Posterior cingulate gyrus (tissue), 11 donors: ENCODE measurements at places on chromosomes 12 and 14.

- DNase-seq = no peak
Observed at GRCh38 chr12:128033473-128033872, 233.5 kb upstream of the TMEM132C start.

DNA sequence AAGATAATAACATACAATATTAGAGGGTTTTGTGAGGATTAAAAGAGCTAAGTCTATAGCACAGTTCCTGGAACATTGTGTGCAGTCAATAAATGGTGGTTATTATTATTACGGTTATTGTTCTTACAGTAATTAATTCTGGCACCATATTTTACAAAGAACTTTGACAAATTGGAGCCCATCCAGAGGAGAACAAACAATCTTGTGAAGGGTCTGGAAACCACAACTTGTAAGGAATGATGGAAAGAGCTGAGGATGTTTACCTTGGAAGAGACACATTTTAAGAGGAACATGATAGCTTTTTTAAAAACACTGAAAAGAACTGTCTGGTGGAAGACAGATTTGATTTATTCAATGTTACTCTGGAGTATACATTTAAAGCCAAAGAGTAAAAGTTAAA lies 150.5 kb upstream of the KRR1 start:
- DNase-seq = no peak

DNA sequence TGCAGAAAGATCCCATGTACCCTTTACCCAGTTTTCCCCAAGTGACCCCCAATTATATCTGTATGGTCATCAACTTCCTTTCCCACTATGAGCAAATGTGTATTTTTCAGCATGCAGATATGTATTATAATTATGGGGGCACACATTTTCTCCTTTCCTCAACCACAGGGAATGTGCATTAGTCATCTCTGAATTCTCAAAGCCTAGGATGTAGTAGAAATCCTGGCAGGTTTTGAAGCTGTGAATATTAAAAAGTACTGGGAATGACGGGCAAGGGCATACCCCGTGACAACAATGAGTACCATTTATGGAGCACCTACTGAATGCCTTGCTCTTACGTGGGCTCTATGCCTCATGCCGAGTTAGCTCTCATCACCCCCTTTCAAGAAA lies 71.5 kb downstream of the VWF start:
- DNase-seq = no peak

- no peak for DNase-seq
Observed at GRCh38 chr14:72177251-72177650, 245.0 kb downstream of the RGS6 start.
